ENCODE measurements at places on chromosomes 2 and 18.
A peak's percentile ranks its signal among the peaks of the same experiment; 100 is the strongest.

DNA sequence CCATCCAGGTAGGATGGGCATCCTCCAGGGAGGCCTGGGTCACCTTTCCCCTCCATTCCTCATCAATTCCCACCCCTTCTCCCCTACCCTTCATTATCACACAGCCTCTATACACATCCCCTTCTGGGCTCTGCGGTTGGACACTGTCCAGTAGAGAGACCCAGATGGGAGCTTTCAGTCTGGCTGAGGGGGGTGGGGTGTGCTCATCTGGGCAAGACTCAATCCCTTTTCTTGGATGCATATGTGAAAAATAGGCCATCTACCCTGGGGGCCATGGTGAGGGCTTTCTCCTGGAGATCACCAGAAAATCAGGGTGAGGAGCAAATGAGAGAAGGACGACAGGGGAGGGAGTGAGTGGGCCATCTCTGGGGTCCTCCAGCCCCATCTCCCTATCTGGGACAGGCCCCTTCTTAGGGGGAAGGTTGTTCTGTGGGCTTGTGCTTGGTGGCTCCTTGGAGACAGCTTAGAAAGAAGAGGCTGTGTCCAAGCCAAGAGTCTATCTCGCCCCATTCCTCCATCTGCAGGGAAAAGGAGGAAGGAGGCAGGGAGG is 160.1 kb downstream of the DYSF start:
- ATAC-seq, result no peak

DNA sequence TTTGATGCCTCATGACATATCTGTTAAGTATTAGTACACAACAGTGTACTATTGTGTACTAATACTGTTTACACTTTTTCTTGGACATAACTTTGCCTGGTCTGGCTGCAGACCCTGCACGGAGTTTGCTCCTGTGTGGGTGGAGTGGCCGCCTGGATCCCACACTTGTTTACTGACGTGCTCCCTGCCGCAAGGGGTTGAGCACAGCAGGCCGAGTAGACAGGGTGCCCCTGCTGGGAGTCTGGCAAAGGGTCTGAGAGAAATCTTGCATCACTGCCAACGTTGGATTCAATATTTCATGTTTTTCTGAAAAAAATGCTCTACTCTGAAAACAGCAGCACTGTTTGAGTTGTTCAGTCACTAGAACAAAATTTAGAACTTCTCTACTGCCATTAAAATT is 59.0 kb downstream of the PDK1 start:
- no peak for ATAC-seq

DNA sequence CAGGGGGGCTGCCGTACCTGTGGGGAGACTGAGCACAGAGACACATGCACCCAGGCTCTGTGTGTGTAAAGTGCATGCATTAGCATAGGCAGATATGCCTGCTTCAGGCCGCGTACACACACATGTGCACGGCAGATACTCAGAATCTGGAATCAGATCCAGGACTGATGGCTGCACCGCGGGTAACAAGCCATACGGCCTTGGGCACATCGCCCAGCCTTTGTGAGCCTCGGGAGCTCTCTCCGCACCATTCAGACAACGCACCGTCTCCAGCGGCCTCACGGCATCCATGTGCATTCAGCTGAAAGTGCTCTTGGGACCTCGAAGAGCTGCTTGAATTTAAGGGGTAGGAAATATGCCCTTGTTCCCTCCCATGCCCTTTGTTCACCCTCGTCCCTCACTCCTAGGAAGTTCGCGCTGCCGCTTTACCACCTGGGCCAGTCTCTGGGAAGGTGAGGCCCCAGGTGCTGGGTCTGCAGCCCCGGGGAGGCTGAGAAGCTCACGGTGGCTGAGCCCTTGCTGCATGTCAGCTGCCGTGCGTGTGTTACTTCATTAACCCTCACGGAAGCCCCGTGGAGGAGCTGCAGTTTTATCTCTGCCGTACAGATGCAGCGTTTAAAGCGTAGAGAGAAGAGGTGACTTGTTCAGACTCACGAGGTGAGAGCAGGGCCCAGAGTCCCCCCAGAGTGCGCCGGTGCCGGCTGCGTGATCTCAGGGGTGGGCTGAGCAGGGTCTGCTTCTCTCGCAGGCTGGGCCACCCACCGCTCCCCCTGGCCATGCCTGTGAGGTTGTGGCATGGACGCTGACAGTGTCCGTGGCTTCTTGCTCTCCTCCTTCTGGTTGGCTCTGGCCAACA is 377.7 kb upstream of the MYT1L start:
- ATAC-seq, result no peak

- no peak for ATAC-seq
Observed at GRCh38 chr2:152167065-152167464, 8.5 kb downstream of the STAM2 start.

DNA sequence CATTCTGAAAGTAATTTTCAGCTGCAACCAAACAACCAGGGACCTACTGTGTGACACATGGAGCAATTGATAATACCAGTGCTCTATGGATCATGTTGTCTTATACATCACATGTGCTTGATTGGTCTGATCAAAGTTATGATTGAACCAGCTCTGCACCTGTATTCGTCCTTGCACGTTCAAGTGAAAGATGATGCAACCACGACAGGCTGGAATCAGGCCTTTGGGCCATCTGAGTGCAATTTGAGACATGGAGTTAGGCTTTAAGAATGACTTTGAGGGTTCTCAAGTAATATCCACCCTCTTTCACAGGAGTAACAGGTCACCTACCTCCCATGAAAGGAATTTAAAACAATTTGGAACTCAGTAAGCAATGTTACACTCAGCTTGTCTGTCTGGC is 165.2 kb downstream of the SLC8A1 start:
- no peak for ATAC-seq

DNA sequence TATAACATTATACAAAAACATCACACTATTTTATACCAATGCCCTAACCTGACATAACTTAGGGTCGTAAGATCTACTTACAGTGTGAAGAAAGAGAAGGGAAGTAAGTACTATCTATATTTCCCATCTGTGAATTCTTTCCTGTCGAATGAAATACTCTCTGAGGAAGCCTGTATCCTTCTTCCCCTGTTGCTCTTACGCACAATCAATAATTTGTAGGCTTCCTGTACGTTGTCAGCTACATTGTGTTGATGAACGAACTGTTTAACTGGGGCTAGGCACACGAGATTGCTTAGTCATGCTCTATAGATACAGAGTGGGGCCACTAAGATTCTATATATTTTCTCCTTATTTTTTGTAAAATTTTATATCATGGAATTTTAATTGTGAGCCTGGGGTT is 1125.0 kb upstream of the CELF4 start:
- no peak for ATAC-seq

- ATAC-seq, result no peak
Observed at GRCh38 chr2:236988690-236989624, 96.7 kb upstream of the COPS8 start.

DNA sequence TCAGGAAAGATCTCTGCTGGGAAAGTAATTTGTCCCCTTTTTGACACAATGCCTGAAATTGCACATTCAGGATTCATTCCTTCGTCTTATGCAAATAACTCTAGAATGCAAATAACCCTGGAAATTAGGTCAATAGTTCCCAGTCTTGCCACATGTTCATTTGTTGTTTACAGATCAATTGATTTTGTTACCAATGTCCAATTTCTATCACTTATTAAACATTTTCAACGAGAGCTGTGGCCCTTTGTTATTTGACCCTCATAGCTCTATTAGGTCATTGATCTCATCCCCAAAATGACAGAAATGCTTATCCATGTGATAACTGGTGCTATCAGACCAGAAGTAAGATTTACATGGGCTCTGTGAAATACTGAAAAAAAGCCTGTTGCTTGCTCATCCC is 275.3 kb upstream of the REG3G start:
- ATAC-seq, result no peak

- no peak for ATAC-seq
Observed at GRCh38 chr2:190452433-190452832, 44.3 kb downstream of the MFSD6 start.

DNA sequence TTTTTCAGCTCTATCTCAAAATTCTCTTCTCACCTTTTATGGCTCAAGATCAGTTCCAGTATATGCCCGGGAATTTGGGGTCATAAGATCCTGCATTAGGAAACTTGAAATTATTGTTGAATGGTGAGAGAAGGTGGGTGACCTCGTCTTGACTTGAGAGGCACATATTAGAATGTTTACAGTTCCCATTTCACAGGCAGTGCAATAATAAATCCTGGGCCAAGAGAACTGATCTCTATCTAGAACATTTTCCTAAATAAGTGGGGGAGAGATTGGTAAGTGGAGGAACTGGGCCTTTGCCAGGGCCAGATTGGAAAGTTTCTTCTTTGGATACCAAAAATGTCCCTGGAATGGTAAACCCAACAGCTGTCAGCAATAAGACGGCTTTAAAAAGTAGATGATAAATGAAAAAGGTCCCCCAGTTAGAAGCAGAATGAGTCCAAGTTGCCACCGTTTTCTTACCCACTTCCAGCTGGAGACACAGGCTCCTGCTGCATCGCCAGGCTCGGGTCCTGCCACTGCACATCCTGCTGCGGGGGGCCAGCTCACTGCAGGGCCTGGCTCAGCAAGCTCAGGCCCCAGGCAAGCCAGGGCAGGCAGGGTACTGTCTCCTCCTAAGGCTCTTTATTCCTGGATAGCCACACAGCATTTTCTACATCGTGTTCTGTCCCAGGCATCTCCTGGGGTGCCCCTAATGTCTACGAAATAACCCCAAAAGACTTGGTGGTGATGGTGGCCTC is 126.4 kb upstream of the EPAS1 start:
- ATAC-seq, result peak; percentile 46

DNA sequence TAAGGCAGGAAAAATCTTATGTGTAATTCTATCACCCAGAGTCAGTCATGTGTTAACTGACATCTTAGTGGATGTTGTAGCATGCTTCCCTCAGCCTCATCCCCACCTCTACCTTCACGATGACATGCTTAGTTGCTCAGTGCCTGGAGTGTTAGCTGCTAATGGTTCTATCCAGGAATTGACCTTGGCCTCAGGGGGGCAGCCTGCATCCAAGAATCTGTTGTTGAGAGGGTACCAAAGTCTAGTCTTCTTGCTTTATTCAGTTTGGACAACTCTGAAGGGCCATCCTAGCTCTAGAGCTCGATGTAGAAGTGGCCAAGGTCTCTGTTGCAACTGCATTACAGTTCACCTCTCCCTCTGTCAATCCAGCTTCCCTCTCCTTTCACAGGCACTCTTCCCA is 61.2 kb downstream of the ACYP2 start:
- peak; percentile 92 for ATAC-seq

DNA sequence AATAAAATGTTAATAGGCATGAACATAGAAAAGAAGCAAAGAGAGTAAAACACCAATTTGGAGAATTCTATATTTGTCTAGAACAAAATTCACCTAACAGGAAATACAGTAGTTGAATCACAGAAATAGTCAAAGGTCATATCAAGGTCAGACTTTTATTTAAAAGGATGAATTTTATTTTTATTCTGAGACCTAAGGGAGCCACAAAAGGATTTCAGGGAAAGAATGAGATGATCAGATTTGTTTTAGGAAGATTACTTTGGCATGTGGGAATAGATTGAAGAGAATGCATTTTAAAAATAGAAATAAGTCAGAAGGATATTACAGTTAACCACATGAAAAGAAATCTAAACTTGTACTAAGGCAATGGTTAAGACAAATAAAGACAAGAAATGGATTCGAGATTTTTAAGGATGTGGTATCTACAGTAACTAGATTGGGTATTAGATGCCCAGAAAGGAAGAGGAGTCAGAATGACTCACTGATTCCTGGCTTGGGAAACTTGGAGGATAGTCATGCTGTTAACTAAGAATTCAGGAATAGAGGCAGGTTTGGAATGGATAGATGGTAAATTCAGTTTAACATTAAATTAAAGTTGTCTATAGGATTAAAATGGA is 56.0 kb downstream of the METTL4 start:
- peak; percentile 84 for ATAC-seq

DNA sequence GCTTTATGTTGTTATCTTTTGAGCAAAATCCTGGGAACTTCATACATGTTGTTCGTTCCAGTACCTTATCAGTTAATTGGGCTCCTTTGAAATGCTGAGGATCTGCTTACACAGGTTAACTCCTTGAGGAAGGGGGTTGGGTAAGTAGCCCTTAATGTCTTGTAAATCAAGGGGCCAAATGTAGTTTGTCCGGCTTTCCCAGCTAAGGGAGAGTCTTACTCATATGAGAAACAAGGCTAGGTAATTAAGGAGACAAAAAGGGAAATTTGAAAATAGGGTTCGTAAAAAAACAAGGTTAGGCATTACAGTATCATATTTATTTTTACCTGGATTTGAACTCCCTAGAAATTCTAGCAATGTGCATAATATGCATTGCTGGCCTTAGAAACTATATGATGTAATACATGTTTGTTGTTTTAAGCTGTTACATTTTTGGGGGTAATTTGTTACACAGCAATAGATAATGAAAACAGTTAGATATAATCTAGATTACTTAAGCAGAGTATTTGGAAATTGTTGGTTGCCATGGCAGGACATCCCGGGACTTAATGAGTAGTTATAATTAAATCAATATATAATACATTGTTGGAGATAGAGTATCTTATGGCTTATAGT is 30.9 kb upstream of the RNF149 start:
- no peak for ATAC-seq

DNA sequence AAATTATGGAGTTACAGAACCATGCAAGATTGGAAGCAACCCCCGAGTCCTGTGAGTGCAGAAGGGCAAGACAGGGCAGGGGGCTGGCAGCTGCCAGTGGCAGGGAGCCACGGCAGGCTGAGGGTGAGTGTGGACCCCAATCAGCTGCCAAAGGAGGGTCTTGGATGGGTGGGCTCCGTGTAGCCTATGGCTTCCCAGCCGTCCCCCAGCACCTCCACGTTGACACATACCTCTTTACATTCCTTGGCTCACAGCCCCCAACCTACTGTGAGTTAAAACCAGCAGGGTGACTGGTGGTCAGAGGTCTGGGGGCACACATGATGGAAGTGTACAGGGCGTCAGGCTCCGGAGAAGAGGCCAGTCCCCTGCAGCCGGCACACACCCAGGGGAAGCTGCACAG is 60.9 kb upstream of the SALL3 start:
- ATAC-seq, result no peak

DNA sequence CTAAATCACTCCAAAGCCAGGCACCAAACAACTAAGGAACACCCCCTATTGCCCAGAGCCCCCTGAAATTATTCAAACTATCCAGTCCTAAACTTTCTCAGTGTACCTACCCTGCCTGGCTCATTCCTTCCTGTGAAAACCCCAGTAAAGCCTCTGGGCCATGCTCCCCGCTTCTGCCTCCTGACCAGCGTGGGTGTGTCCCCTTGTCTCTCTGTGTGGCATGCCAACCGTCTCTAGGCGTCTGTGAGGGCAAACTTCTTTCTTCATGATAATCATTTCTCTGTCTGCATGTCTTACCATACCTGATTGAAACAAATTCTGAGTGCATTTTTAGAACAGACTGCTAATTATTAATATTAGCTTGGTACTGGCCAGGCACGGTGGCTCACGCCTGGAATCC is 109.0 kb upstream of the MSH2 start:
- ATAC-seq, result no peak

GRCh38 chr2:143551971-143552650 is 422.9 kb downstream of the ARHGAP15 start:
- no peak for ATAC-seq

DNA sequence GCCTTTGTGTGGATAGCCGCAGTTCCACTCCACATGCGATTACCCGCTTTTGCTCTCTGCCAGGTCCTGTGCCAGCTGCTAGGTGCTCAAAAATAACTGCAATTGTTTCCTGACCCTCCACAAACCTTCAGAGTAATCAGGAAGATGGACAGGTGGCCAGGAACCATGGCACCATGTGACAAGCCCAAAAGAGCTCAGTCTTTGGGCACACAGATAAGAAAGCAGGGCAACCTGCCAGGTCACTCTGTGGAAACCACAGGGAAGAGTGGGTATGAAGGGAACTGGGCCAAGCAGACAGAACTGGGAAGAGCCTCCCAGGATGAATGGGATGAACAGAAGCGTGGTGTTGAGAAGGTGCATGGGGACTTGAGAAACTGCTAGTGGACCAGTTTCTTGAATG is 79.4 kb upstream of the AGAP1 start:
- ATAC-seq, result no peak

GRCh38 chr2:212532585-212532984 is 6.0 kb downstream of the ERBB4 start:
- ATAC-seq, result no peak
